Activated CD4-positive, alpha-beta T cell treated with anti-CD3 and anti-CD28 coated beads for 24 hours (primary cell): ENCODE measurements at places on chromosomes 5 and 9.

DNA sequence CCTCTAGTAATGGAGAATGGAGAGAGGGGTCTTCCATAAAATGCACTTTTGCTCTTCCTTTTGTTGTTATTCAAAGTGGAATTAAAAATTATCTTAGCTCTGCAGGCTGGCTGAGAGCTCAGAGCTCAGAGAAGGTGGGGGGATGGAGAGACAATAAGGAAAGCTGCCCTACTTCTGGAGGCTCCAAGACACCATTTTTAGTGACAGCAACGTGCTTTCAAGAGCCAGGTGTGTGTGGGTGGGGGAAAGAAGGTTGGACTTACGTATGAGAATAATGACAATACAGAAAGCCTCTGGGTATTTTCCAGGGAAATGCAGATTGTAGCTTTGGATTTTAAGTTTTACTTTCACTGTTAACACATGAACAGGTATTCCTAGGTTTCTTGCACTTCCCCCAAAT, 173.9 kb downstream of the TRPM3 start:
- no peak for DNase-seq

DNA sequence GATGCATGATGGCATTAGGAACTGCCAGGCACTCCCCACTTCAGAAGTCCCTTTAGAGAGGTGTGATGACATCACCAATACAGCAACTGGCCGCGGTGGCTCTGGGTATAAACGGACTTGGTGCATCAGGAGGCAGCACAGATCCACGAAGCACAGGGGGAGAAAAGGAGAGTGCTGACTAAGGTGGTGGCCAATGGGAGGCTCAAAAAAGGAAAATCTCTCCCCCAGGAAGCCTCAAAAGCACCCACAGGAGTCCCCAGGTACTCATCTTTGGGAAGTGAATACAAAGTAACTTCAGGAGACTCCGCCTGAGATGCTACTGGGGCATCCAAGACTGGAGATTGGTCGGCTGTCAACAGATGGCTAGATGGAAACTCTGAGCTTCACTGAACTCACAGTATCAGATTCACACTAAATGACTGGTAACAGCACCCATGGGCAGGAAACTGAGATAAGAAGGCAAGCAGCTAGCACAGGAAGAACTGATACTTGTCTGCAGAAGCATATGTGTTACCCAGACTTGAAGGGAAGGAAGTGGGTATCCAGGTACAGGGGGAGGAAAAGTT, 7.6 kb downstream of the TTC39B start:
- DNase-seq: peak; percentile 42

- DNase-seq: no peak
Observed at GRCh38 chr9:86953181-86953580, 5.9 kb upstream of the GAS1 start.

DNA sequence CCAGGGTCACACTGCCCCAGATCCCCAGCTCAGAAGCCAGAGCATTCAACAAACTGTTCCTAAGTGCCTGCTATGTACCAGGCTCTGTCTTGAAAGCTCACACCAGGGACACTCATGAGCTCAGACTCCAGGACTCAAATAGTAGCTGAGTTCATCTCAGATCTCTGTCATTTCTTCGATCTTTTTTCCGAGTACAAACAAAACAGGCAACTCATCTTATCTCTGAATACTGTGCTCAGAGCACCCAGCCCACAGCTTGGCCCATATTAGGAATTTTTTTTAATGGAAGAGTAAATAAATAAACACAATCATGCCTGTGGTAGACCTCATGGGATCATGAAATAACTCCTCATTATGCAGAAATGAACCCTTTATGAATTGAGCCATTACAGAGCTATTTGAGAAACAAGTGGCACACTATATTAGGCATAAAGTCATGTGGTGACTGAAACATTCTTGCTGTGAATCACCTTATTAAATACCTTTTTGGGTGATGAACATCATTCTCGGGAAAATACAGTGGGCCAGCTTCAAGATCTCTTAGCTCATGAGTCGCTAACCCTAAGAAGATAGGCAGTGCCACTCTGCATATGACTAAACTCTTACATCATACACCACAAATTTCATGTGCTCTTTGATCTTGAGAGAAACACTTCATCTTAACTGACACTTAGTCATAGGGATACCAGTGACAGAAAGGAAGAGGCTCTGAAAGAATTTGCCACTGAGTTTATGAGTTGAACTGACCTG, 9.9 kb downstream of the SH3RF2 start:
- no peak for DNase-seq

DNA sequence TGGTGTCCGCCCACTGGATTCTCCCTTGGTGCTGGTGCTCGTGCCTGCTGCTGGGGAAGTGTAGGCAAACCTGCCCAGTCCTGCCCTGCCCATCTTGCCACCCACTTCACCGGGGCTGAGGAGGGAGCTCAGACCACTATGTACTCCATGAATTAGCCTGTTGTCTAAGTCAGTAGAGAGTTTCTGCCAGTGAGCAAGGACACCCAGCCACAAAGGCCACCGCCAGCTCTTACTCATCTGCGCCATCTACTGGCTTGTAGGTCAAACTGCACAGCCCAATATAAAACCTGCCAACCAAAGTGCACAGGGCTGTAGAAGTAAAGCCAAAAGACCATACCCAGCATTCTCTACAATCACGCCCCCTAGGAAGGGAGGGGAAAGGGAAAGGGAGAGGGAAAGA, 102.3 kb downstream of the GLIS3 start:
- DNase-seq: no peak

DNA sequence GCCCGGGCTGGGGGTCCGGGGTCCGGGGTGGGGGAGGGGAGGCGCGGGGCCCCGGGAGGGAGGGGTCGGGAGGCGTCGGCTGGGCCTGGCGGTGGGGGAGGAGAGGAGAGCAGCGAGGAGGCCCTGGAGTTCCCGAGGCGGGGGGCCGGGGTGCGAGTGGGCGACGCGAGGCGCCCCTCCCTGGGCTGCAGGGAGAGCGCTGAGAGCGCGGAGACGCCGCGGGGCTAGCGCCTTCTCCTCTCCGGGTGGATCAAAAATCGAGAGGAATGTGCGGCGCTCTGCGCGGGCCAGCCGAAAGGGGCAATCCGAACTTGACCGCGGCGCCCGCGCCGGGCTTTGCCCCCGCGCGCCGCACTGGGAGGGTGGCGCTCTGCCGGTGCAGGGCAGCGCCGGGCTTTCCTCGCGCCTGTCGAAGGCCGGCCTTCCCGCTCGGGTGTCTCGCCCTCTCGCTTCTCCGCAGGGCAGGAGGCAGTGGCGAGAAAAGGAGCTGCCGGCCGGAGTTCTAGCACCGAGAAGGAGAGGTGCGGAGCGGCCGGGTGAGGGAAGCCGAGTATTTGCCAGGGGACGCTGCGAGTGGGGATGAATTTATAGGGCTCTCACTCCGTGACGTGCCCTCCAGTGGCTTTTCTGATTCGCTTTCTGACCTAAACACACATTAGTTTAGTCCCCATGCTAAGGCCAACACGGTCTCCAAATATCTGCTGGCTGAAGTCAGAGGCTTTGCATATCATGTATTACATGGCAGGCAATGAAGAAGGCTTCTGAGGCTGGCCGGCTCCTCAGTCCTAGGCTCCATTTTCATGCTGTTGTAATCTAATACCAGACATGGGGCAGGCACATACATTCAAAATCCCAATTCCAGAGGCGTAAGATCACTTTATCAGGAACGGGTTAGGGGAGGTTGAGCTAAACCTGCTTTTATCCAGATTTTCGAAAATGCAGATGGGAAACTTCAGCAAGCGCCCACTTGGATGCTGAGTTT, 503 bp upstream of the GDNF start:
- DNase-seq: no peak
